ENCODE measurements at places on chromosomes 2 and 18.
A peak's percentile ranks its signal among the peaks of the same experiment; 100 is the strongest.

DNA sequence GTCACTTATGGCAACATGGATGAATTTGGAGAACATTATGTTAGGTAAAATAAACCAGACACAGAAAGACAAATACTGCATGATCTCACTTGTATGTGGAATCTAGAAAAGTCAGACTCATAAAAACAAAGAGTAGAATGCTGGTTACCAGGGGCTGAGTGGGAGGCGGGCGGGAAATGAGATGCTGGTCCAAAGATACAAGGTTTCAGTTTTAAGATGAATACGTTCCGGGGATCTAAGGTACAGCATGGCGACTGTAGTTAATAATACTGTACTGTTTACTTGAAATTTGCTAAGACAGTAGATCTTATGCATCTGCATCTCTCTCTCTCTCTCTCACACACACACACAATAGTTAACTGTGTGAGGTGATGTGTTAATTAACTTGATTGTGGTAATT is 14.2 kb downstream of the FAM110C start:
- no peak for DNase-seq

- DNase-seq, result no peak
These were observed 76.3 kb upstream of the DAPL1 start for GRCh38 chr2:158718851-158719250.

DNA sequence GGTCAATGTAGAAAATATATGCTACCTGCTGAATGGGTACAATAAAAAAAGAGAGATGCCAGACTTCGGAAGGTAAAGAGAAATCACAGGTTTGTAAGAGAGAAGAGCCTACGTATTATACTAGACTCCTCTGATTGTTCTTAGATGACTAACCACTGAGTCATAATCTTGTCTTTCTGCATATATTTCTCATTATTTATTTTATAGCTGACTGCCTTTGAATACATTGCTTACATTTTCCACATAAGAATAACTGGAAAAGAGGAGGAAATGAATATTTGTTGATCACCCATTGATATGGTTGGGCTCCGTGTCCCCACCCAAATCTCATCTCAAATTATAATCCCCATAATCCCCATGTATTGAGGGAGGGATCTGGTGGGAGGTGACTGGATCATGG is 90.3 kb upstream of the RAB27B start:
- no peak for DNase-seq

- DNase-seq, result no peak
These were observed 11.9 kb downstream of the FRZB start for GRCh38 chr2:182854375-182855105.

DNA sequence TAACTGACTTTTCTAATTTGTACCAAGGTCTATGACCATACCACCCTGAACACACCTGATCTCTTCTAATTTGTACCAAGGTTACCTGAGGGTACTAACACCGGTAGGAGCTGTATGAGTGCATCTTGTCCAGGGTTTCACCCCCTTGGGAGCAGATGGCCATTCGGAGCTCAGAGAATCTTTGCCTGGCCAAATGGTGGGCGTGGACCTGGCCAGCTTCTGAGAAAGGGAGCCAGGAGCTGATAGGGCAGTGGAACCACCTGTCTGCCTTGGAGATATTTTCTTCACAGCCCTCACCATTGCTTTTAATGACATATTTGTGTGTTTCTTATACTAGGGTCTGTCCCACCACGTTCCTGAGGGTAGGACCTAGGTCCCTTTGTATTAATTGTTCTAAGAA is 188.9 kb downstream of the LDLRAD4 start:
- DNase-seq, result no peak

DNA sequence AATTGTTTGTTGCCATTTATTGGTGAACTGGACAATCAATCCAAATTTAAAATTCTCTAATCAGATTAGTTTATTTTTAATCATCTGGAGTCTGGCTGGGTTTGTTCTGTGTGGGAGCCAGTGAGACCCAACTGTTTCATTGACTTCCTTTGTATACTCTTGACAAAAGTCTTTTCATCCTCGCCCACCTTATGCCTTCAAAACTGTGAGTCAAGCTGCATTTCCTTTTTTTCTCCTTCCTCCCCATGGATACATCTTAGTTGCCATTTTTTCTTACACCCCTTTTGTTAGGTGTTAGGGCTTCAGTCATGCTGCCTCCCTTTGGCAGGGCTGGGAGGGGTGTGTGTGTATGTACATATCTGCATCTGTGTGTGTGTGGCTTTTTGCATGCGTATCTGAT is 117.6 kb downstream of the PRKCE start:
- no peak for DNase-seq

DNA sequence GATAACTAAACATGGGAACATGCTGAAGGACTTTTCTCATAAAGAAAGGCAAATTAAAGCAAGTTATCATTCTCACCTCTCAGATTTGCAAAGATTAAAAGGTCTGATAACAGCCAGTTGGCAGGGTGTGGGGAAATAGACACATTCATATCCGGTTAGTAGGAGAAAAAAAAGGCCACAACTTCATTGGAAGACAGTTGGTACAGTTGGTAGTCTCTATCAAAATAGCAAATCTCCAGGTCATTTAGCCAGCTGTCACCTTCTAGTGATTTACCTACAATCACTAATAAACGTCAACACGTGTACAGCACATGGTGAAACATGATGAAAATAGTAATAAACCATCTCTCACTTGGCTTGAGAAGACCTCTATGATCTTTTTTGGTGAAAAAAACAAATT is 16.6 kb downstream of the INPP5D start:
- DNase-seq, result no peak

DNA sequence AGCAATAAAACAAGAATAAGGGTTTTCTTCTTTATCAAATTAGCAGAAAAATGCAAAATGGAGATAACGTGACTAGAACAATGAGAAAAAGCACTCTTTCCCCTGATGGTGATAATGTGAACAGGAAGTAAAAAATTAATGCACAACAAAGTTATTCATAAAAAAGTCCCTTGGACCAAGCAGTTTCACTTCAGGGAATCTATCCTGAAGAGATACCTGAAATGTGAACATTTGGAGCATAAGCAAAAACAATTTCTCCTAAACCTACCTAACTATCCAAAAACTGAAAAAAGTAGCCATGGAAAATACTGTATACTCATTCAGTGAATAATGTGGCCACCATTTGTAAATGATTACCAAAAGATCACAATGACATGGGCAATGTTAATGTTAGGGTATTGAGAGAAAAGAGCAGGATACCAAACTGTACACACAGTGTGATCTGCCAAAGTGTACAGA is 48.7 kb downstream of the TRIP12 start:
- no peak for DNase-seq

DNA sequence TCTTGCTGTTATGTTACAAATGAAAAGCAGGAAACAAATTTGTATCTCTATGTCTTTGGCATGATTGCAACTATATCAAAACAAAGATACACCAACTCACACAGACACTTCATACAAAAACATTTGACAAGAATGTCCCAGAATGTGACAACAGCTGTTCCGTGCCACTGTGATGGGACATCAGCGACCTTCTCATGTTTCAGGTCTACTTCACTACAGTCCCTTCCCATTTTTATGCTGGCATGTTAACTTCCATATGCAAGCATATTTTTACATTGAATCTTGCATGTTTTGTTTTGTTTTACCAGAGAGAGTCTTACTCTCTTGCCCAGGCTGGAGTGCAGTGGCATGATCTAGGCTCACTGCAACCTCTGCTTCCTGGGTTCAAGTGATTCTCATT is 71.2 kb downstream of the STK25 start:
- DNase-seq, result peak; percentile 69

DNA sequence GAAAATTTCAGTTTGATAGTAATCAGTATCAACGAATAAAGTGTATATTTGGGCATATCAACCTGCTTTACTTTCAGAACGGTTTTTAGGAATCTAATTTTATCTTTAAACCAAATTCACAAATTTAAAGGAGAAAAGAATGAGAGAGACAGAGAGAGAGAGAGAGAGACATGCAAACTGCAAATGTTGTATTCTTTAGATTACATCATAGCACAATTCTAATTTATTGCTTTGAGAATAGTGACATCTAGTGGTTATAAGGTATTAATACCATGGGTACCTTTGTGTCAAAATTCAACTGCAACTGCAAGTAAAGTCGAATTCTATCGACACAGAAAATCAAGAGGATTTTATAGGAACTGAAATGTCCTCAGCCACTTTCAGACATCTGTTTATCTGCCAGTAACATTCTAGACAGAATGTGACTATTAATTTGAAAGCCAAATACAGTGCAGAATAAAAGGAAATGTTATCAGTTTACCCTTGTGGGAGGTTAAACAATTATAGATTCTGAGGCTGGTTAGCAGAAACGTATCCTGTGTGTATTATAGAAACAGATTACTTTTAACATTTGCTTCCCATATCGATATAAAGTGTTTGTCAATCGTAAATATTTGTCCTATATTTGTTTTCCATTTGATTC is 529.8 kb upstream of the VRK2 start:
- DNase-seq, result peak; percentile 61

DNA sequence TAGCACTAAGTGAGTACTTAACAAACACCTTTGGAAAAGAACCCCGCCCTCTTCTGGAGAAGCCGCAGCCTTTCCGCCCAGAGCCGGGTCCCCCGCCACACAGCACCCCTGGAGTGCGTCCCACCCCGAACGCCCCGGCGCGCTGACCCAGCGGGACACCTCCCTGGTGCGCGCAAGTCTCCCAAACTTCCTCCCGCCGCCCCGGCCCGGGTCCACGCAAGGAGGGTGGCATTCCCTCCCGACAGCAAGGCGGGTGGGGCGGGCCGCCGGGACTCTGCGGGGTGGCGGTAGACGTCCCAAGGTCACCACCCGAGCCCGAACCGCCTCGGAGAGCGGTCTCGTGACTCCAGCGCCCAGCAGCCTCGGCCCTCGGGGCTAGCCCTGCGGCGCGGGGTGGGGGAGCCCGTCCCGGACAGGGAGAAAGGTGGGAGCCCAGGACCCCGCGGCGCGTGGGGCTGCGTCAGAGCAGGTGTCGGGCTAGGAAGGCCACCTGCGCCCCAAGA is 598 bp downstream of the CCDC93 start:
- peak; percentile 20 for DNase-seq

DNA sequence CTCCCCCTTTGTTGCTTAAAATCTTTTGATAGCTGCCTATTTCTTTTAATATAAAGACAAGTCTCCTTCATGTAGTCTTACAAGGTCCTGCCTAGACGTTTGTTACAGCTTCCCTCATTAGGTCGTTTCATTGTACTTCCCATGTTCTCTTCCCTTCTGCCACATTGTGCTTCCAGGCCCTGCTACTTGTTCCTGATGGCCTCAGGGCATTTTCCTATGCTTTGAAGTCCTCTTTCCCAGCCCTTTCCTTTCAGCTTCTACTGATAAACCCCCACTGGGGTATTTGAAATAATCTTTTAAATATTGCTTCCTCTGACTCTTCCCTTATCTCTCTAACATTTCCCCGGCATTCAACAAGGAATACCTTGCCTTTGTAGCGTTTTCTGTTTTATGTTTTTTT is 67.4 kb downstream of the UBE2E3 start:
- no peak for DNase-seq

GRCh38 chr2:197514754-197515153 is 1.1 kb upstream of the MOB4 start:
- peak; percentile 22 for DNase-seq

- DNase-seq, result no peak
These were observed 28.9 kb upstream of the MTX2 start for GRCh38 chr2:176240301-176240700.

DNA sequence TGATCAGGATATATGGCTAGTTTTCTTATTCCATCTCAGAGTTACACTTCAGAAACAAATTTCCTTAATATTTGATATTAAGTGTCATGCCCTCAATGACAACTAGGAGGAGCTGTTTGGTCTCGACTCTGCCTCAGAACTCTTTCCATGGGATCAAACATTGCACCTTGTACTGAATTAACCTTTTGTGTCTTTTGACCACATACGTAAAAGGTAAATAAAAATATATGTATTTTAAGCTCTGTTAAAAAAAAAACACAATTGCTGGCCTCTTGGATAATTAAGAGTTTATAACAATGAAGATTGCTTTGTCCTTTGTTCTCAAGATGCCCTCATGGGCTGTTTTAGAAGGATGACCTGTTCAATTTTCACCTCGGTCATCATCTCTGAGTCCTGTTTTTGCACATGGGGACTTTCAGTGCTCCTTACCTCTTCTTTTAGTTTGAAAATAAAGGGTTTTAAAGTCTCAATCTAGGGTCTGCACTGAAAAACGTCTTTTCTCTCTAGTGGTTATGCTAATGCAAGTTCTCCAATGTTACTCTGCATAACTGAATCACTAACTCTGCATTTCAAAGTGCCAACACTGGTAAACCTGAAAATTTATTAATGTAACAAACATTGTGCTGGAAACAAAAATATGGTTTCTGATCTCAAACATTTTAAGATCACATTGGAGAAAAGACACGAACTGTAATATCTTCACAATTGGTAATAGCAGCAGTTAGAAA is 18.8 kb upstream of the FN1 start:
- DNase-seq, result peak; percentile 57

GRCh38 chr2:138239902-138240491 is 261.6 kb upstream of the SPOPL start:
- DNase-seq, result peak; percentile 11

DNA sequence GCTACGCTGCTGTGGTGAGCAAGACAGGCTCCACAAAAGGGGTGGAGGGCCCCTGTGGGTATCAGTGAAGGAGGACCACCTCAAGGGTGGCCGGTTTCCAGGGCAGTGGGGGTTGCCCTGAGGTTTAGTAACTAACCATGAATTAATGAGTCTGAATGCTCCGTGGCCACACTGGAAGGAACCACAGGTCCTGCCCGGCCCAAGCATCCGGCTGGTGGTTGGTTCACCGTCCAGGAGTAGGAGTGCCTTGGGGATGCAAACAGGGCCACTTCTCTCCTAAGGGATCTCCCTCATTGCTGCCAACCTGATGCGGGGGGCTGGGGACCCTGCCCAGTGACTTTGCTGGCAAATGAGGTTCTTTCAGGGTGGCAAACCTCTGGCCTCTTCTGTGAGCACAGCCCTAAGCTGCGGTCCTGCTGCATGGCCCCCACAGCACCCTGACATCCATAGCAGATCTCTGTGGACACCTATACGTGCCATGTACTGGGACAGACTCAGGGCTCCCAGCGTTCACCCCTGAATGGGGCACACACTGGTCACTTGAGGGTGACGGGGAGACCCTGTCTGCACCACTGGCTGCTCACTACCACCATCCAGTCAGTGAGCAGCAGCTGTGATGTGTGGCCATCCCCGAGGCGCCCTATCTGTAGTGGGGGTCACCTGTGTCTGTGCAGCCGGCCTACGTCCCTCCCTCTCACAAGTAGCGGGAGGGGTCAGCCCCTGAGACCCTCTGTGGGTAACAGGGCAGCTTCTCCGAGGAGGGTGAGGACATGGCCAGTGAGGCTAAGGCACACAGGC is 41.6 kb downstream of the HS6ST1 start:
- DNase-seq, result no peak

DNA sequence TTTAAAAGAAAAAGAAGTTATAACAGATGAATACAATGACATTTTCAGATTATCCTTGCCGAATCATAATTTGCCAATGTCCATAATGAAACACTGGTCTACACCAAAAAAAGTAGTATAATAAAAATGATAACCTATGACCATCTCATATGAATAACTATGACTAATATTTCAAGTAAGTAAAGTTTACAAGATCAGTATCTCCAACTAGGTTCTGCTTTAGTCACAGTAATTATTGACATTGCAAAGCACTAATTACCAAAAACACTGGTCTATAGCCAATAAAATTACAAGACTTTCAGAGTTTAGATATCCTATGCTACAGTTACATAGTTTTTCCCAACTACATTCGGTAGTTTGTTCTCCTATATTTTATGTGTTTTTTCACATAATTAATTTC is 136.7 kb downstream of the MEMO1 start:
- DNase-seq, result no peak
